Activated CD8-positive, alpha-beta memory T cell treated with anti-CD3 and anti-CD28 coated beads for 1 hour (primary cell): ENCODE measurements at places on chromosomes 13 and 19.

GRCh38 chr19:46717034-46717715, at the start of gene PRKD2:
Gene PRKD2 (minus strand): TSS chr19:46717114. CDS start chr19:46716370, 744 bp downstream.
- DNase-seq, result peak; percentile 60

GRCh38 chr13:24159357-24159756, 1.2 kb upstream of the SPATA13 start:
- DNase-seq, result no peak

GRCh38 chr13:114256547-114256946, 21.9 kb downstream of the CDC16 start:
- no peak for DNase-seq

GRCh38 chr19:45451131-45451849, 16.5 kb upstream of the FOSB start:
- no peak for DNase-seq

GRCh38 chr13:59963383-59963782, 200.3 kb downstream of the DIAPH3 start:
- DNase-seq, result no peak

DNA sequence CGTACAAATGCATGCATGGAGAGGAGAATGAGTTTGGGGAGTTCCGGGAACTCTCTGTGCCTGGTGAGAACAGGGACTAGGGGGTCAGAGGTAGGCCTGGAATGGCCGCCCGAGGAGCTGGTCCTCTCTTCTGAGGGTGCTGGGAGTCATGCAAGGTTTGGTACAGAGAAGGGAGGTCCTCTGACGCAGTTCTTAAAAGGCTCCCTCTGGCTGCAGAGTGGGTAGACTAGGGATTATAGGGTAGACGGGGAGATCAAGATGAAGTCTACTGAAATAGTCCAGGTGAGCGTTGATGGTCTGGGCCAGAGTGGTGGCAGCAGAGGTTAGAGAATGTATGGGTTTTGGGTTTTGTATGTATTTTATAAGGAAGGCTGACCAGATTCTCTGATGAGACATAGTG, 796 bp downstream of the ZNF304 start:
- no peak for DNase-seq

DNA sequence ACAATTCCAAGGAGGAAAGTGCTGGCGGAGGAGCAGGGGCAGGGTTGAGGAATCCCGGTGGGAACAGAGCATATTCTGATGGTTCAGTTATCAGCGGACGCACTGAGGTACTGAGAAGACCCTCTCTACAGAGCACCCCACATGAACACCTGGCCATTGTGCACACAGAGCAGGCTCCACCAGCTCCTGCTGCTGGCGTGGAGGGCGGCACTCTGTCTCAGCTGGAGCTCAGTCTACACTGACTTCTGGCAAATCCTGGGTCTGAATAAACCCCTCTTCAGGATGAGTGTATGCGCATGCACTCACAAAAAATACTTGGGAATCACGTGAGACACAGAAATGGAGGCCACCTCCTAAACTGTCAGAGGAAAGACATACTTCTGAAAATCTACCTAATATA, 114.4 kb upstream of the IRS2 start:
- DNase-seq, result no peak

GRCh38 chr19:16227837-16228636, 30.3 kb downstream of the AP1M1 start:
- no peak for DNase-seq

GRCh38 chr13:42747399-42747873, 33.9 kb upstream of the FAM216B start:
- no peak for DNase-seq

- DNase-seq, result no peak
Observed at GRCh38 chr19:49855676-49856573, 5.0 kb downstream of the PTOV1 start.

- DNase-seq, result no peak
Observed at GRCh38 chr19:2372076-2372612, 12.1 kb downstream of the TMPRSS9 start.

- DNase-seq, result no peak
Observed at GRCh38 chr19:23440207-23440606, 44.9 kb upstream of the ZNF91 start.

DNA sequence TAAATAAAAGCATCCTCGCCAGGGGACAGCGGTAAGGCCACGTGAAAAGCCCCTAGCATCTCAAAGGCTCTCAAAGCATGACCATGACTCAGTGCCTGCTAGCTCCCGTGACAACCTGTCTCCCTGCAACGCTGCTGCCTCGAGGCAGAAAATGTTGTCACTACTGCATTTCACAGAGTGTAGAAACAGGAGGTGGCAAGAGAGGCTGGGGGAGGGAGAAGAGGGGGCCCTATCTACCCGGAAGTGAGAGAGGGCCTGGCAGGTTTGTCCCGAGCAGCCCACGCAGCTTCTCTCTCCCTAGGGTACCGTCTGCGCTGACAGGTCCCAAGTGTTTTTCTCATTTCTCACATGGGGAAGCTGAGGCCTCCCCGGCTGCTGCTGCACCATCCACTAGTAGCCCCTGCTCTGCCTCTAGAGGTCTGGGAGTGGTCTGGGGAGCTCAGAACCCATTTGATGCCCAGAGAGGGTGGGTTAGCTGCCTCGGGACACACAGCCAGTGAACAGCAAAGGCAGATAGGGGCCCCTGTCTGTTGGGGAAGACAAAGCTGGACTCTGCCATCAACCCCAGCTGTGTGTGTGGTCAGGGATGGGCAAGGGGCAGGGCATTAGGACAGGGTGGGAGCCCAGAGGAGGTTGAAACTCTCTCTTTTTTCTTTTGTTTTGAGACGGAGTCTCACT, 3.7 kb downstream of the TINCR start:
- no peak for DNase-seq

DNA sequence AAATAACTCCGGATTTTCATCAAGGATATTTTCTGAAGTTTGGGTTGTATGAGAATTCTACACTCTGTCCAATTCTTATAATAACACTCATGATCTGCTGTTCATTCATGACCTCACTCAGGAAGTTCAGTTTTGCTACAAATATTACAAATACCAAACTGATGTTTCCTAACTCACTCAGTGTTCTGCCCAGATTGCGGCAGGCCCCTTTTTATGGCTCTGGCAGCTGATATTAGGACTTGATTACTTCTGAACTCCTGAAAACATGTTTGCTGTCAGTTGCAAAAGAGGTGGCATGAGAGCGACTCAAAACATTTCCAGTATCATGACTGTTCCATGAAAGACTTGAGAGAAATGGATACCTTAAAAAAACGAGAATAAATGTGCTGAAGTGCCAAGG, 188.0 kb downstream of the RGCC start:
- no peak for DNase-seq
